ENCODE measurements at places on chromosomes 12 and 14.

DNA sequence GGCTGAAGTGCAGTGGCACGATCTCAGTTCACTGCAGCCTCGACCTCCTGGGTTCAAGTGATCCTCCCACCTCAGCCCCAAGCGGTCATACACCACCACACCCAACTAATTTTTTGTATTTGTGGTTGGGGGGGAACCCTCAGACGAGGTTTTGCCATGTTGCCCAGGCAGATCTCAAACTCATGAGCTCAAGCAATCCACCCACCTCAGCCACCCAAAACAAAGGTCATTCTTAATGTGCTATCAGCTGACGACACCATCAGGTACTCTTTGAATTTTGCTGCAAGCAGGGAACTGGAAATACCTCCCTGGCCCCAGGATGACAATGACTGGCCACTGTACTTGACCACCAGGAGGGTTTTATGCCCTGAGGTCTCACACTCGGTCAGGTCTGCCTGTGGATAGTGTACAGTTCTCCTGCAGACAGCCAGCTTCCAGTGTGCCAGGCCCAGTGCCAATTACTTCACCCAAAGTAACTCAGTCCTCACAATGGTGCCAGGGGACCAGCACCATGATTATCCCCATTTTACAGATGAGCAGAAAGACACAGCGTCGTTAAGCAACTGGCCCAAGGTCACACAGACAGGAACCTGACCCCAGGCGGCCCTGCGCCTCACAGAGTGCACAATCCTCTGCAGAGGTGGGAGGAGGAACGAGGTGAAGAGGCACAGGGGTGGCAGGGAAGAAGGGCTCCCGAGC is 42.9 kb downstream of the ITPK1 start:
- DNase-seq, result no peak

DNA sequence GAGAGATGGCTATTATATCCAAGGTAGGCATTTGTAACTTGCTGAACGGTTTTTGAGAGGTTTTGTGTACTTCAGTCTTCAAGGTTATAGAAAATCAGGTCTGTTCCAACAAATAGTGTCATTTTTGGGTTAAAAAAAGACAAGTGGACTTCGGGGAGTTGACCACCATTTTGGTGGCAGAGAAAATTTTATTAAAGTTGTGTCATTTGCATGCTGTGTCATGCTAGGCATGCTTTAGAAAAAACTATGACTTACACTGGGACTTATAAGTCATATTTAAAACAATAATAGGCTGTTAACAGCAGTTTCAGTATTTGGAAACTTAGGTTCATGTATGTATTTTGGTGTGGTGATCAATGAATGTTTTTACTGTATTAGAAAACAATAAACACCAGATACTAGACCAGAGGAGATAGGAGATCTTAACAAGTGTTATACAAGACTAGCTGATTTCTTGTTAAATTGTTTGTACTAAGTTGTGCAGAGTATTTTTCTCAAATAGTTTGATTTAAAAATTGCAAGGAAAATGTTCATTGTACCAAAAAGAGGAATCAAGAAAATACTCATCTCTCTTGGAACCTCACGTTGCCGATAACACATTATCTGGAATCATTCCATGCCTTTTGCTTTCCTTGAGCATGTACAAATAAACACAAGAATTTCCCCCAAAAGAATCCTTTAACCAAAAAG is 1.4 kb downstream of the RAN start:
- no peak for DNase-seq

DNA sequence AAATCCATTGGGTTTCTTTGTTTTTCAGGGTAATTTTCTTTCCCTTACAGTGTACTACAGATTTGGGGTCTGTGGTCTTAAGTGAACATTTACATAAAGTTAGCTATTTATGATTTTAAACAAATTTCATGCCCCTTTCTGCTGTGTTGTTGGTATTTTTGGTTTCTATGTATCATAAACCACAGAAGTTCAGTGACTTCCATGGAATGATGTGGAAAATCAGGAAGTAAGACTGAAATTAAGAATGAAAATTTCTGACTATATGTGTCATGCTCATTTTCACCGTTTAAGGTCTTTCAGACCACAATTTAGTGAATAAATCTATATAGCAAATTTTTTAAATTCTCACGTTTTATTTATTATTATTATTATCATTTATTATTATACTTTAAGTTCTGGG is 31.7 kb downstream of the ETV6 start:
- DNase-seq, result no peak

- no peak for DNase-seq
These were observed 91.8 kb downstream of the ESRRB start for GRCh38 chr14:76467711-76468155.

- no peak for DNase-seq
These were observed 10.9 kb upstream of the IL26 start for GRCh38 chr12:68236421-68237059.

- DNase-seq, result no peak
These were observed 12.2 kb upstream of the PCED1B start for GRCh38 chr12:47067176-47067575.

DNA sequence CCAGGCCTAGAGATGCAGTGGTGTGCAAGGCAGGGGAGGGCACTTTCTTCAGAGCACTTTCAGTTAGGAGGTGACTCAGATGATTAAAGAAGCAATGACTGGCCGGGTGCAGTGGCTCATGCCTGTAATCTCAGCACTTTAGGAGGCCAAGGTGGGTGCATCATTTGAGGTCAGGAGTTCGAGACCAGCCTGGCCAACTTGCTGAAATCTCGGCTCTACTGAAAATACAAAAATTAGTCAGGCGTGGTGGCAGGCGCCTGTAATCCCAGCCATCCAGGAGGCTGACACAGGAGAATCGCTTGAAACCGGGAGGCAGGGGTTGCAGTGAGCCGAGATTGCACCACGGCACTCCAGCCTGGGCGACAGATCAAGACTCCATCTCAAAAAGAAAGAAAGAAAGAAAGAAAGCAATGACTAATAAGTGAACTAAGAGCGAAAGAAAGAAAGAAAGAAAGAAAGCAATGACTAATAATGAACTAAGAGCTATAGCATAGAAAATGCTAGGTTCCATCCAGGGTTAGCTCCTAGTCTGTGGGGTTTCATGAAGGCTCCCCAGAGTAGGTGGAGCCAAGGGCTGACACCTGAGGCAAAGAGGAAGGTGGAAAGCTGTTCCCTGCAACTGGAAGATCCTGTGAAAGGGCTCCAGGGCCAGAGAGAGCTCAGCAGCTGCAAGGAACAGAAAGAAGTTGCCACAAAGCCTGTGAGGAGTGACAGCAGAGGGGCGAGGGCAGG is 334.5 kb downstream of the CACNA1C start:
- DNase-seq, result no peak

DNA sequence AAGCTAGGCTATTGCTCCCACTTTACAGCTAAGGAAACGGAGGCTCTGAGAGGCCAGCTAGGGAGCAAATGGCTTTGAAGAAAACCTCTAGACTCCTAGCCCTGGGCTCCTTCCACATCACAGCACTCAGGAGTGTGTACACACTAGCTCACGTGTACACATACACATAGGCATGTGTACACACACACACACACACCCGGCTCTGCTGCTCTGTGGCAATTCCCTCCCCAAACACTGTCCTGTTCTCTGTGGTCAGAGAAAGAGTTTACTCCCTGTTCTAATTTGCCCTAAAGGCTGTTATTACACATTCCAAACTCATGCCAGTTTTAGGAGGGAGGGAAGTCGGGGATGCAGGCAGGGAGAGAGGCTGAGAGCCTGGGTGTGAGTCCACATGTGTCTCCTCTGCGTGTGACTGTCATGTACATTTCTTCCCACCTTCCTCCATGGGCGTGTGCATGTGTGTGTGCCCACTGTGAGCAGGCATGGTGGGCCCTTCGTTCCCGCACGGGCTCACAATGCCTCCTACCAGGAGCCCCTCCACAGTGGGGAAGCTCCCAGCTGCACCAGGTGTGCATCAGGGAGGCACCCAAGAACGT is 14.2 kb downstream of the TRPV4 start:
- DNase-seq, result peak; percentile 14

DNA sequence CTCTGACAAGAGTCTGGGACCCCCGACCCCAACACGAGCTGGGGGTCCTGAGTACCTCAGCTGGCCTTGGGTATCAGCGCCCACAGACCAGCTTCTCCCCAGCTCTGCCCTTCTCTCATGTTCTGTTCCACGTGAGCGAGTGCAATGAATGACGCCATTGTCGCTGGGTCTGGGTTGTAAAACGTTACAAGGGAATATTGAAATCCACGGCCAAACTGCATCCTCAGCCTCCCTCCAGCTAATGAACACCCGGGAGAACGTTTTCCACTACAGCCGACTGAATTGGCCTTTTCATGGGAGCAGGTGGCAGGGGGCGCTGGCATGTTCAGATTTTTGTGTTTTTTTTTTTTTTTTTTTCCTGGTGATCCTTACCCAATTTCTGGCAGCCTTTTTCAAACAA is 34.7 kb downstream of the TBX5 start:
- DNase-seq, result no peak

GRCh38 chr14:104723651-104724406 is at the start of gene ADSS1:
Gene ADSS1 (plus strand): TSS chr14:104724229. CDS start chr14:104724271, 42 bp downstream.
- no peak for DNase-seq

All from SJSA1 (cell line).